ENCODE measurements at places on chromosomes 2 and 18.
A peak's percentile ranks its signal among the peaks of the same experiment; 100 is the strongest.

GRCh38 chr18:78240101-78240500 is 739.5 kb upstream of the SALL3 start:
- no peak for DNase-seq

GRCh38 chr2:208037564-208038487 is 12.5 kb upstream of the PLEKHM3 start:
- no peak for DNase-seq

GRCh38 chr2:230982528-230982927 is 13.4 kb upstream of the SPATA3 start:
- DNase-seq = no peak

- DNase-seq = no peak
Measured at GRCh38 chr2:189336276-189336975, 104.8 kb upstream of the WDR75 start.

- DNase-seq = no peak
Measured at GRCh38 chr2:24824071-24824588, 30.9 kb downstream of the CENPO start.

GRCh38 chr2:8612734-8613179 is 69.1 kb upstream of the ID2 start:
- DNase-seq = no peak

- DNase-seq = no peak
Measured at GRCh38 chr18:9810299-9810698, 75.5 kb upstream of the TXNDC2 start.

- peak; percentile 82 for DNase-seq
Measured at GRCh38 chr18:3466045-3466444, 16.1 kb downstream of the TGIF1 start.

GRCh38 chr2:160558531-160558930 is 64.9 kb upstream of the RBMS1 start:
- no peak for DNase-seq

GRCh38 chr2:202444000-202444399 is 67.9 kb downstream of the BMPR2 start:
- DNase-seq = no peak

- no peak for DNase-seq
Measured at GRCh38 chr2:29186817-29187216, 71.6 kb downstream of the CLIP4 start.

GRCh38 chr2:237865623-237866041 is 6.2 kb downstream of the RAMP1 start:
- no peak for DNase-seq

- no peak for DNase-seq
Measured at GRCh38 chr18:79322441-79322840, 73.3 kb upstream of the NFATC1 start.

Data from suppressor macrophage treated with lipopolysaccharide for 1 hour (primary cell).